HCT116 (cell line): ENCODE measurements at places on chromosomes 12 and 14. TPM values are rescaled to one million over a fixed set of nuclear protein-coding genes. Genes with fewer than 3 reads are reported as not detected.

GRCh38 chr12:32298917-32299316 is 100.4 kb upstream of the FGD4 start:
- DNase-seq = no peak

DNA sequence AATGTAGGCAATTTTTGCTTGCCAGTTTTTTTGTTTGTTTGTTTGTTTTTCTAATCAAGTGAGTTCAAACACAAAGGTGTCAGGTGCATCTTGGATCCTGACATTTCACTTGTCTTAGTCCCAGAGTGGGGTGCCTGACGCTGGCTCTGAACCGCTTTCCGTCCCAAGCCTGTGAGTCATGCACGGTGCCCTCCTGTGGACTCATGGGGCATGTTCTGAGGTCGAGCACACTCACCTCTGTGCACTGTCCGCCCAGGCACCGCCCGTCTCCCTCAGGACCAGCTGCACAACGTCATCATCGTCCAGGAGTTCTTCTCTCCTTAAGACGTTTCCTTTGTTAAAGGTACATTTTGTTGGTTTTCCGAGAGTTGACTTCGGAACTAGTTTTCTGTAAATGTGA is 98.2 kb downstream of the GLT1D1 start:
- DNase-seq = no peak

DNA sequence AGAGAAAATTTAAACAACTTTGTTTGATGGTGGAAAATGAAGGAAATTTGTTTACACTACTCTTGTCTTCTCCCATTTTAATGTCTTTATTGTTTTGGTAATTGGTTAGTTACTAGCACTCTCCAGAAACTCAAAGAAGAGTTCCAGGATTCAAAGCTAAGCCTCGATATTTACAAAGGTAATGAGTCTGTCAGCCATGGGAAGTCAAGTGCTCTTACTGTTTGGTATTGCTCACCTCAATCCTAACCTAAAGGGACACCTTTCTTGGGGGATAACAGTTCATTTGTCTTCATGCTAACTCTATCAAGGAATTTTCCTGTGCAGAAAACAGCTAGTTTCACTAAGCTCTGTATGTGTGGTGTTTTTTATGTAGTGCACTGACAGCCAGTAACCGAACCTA is 222.9 kb upstream of the LMO3 start:
- no peak for DNase-seq

- DNase-seq = no peak
Measured at GRCh38 chr12:1611803-1612572, 17.0 kb upstream of the WNT5B start.

- no peak for DNase-seq
Measured at GRCh38 chr12:52323001-52323400, 1.8 kb upstream of the KRT83 start.

DNA sequence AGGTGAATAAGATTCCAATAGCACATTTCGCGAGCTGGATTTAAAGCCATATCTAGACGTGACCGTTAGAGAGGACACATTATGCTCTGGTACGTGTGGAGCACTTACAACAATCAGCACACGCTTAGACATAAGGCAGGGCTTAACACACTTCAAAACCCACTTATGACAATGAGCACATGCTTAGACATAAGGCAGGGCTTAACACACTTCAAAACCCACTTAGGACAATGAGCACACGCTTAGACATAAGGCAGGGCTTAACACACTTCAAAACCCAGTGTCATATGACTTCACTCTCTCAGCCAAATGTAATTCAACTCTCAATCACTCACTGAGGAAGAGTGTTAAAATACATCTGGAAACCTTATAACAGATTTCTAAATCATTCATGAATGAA is 11.2 kb upstream of the PLD4 start:
- no peak for DNase-seq

- no peak for DNase-seq
Measured at GRCh38 chr12:93145086-93145485, 216.0 kb upstream of the EEA1 start.

GRCh38 chr14:34665785-34666435 is 36.0 kb upstream of the SNX6 start:
- DNase-seq = no peak

- DNase-seq = no peak
Measured at GRCh38 chr12:78406828-78407227, 457.7 kb upstream of the SYT1 start.

GRCh38 chr12:98743362-98743953 is 98.4 kb downstream of the APAF1 start:
- DNase-seq = peak; percentile 21

GRCh38 chr12:8712572-8712971 is 14.8 kb downstream of the RIMKLB start:
- DNase-seq = no peak

DNA sequence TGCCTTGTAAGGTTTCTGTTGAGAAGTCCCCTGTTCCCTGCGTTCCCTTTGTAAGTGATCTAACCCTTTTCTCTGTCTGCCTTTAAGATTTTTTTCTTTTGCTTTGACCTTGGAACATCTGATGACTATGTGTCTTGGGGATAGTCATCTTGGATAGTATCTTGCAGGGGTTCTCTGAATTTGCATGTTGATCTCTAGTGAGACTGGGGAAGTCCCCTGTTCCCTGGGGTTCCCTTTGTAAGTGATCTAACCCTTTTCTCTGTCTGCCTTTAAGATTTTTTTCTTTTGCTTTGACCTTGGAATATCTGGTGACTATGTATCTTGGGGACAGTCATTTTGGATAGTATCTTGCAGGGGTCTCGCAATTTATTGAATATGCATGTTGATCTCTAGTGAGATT is 38.2 kb upstream of the TMX1 start:
- no peak for DNase-seq

Gene KRT75
- total RNA-seq = not detected

Gene ARPC3
- total RNA-seq = 115 TPM

Gene GPR135
- total RNA-seq = 3.9 TPM

Gene POTEM
- total RNA-seq = not detected

Gene USP44
- total RNA-seq = 0.17 TPM

Gene PRR4
- total RNA-seq = 2.2 TPM

Gene POTEG
- not detected for total RNA-seq
